NCI-H82 (cell line): ENCODE measurements at places on chromosomes 16 and 17.

DNA sequence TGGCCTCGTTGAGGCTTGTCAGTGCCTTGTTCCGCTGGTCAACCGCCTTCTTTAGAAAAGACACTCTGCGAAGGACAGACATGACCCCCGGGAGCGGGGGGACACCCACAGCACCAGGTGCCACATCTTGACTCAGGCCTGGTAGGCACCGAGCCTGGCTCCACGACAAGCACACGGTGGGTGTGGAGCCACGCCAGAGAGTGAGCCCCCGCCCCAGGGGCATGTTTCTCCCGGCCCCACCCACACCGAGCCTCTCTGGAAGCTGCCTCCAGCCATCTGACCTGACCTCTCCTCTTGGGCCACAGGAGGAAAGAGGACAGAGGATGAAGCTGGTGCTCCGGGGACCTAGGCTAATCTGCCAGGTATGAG lies 4.6 kb downstream of the FAAP100 start:
- no peak for DNase-seq

- no peak for DNase-seq
Observed at GRCh38 chr16:5031601-5032000, 2.1 kb downstream of the NAGPA start.

DNA sequence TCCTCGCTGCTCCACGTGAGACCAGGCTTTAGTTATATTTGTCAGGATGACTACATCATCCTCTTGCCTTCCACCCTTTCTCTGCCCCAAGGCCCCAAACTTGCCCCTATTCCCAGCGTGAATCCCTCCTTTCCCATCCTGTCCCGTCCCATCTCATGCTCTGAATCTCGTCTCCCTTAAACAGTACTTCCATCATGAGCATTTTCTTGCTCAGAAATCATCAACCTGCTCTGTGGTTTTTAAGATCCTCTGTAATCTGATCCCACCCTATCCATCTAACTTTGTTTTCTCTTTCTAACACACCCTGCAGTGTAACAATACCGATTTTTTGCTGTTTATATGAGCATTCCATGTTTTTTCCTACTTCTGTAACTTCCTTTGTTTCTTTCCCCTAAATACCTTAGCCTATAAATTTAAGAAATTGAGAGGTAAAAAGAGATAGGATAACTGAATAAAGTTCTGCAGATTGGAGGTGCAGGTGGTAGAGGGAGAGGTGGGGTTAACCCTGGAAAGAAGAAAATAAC lies 39.7 kb downstream of the MRTFB start:
- DNase-seq: no peak

DNA sequence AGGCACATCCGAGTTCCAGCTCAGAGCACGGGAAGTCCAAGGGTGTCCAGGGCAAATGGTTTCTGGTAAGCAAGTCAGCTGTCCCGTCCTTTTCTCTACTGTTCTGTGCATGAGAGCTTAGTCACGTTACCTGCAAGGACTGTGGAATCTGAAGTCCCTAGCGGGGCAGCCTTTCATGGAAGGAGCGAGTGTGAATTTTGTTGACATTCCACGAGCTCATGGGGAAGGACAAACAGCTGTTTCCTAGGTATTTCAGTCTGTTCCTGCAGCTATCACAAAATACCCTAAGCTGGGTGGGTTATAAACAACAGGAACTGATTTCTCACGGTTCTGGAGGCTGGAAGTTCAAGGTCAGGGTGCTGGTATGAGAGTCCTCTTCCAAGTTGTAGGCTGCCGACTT lies 109.2 kb downstream of the SDR42E1 start:
- DNase-seq: no peak

- DNase-seq: no peak
Observed at GRCh38 chr17:19363460-19364035, 1.0 kb upstream of the B9D1 start.

DNA sequence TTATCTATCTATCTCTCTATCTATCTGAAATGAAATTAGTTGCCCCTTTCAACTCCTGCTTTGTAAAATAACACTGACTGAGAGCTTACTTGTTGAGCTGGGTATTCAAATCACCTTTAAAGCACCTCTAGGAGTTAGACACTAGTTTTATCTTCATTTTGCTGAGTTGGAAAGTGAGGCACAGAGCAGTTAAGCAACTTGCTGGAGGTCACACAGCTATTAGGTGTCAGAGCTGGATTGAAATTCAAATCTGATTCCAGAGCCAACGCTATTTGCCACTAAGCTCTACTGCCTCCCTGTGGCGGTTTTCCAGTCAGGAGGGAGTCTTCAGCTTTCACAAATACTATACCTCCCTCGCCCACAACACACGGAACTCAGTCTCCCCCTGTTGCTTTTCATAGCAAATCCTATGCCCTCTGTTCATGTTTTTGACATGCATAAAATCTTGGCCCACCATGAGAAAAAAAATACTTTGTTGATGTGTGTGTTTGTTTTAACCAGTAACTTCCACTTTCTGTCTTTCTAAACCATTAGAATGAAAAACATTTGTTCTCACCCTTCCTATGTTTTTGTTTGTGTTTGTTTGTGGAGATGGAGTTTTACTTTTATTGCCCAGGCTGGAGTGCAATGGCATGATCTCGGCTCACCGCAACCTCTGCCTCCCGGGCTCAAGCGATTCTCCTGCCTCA lies 74.8 kb upstream of the SMURF2 start:
- peak; percentile 73 for DNase-seq

DNA sequence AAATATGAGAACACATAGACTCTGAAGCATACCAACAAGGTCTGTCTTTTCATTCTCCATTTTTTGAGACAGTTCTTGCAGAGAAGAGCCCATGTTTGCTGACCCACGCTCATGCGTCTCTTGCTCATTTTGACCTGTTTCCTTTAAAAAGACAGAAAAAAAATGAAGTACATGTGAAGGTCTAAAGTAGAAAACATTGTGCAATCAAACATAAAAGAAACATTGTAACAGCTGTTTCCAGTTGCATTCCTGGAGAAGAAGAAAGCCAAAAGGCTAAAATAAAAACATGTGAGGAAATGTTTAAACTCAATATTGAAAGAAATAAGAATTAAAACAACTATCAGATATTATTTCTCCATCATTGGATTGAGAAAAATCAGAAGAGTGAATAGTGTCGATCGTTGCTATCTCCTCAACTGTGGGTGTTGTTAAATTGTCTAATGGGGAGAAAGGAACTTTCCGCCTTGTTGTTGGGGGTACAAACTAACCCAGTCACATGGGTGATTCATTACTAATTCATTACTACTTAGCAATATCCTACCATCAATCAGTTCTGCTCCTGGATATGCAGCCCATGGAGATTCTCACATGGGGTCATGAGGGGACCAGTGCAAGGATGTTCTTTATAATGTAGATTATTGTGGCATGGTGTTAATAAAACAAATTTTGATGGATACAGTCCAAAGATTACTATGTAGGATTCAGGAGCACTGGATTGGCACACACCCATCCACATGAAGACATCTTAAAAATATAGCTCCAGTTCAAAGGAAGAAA lies 9.5 kb downstream of the ABCA9 start:
- no peak for DNase-seq

- no peak for DNase-seq
Observed at GRCh38 chr17:42233156-42233555, 38.9 kb upstream of the GHDC start.

GRCh38 chr17:67359960-67360791 lies 6.2 kb downstream of the PSMD12 start:
- DNase-seq: peak; percentile 65

DNA sequence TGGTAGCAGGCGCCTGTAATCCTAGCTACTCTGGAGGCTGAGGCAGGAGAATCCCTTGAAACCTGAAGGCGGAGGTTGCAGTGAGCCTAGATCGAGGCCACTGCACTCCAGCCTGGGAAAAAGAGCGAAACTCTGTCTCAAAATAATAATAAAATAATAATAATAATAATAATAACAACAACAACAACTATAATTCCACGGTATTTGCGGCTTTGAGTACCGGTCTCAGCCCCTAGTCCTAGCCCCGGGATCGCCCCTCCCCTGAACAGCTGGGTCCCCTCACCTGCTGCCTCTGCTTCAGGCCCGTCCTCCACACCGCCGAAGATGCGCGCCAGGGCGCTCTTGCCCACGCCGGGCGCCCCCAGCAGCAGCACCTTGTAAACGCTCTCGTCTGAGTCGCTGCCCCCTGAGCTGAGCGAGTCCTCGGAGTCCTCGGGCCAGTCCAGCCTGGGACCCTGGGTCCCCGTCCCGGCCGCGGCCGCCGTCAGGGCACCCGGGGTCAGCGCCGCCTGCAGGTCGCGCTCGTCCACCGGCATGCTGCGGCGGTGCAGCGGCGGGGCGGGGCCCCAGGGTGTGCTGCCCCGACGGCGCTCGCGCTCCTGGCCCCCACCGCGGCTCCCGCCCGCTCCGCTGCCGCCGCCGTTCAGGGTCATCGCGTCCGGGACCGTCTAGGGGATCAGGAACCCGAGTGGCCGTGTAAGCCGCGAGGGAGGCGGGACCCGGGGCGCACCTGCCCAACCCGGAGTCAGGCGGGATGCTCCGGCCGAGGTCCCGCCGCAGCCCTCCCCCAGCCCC lies 611 bp downstream of the RRAD start:
- DNase-seq: peak; percentile 63

GRCh38 chr16:78177987-78178386 lies 78.5 kb downstream of the WWOX start:
- DNase-seq: no peak

GRCh38 chr17:31534223-31534888 lies 142.9 kb downstream of the RAB11FIP4 start:
- peak; percentile 37 for DNase-seq

- no peak for DNase-seq
Observed at GRCh38 chr16:79628988-79629387, 28.5 kb upstream of the MAF start.

DNA sequence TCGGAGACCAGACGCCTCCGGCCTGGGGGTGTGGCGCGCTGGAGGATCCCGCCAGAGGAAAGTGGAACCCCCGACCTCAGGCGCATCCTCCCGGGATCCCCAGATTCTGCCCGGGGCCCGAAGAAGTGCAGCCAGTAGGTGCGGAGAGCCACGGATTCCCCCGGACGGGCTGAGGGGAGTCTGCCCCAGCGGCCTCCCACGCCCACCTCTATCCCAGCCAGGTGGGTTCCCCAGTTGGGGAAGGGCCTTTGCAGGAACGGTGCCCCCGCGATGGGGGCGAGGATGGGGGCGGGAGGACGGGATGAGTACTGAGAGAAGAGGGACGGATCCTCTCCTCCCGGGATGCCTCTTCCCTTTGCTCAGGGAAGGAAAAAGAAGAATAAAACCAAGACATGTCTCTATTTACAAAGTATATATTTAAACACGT lies 5.1 kb downstream of the CBX8 start:
- no peak for DNase-seq

GRCh38 chr17:80995131-80995530 lies 3.5 kb downstream of the CHMP6 start:
- no peak for DNase-seq

DNA sequence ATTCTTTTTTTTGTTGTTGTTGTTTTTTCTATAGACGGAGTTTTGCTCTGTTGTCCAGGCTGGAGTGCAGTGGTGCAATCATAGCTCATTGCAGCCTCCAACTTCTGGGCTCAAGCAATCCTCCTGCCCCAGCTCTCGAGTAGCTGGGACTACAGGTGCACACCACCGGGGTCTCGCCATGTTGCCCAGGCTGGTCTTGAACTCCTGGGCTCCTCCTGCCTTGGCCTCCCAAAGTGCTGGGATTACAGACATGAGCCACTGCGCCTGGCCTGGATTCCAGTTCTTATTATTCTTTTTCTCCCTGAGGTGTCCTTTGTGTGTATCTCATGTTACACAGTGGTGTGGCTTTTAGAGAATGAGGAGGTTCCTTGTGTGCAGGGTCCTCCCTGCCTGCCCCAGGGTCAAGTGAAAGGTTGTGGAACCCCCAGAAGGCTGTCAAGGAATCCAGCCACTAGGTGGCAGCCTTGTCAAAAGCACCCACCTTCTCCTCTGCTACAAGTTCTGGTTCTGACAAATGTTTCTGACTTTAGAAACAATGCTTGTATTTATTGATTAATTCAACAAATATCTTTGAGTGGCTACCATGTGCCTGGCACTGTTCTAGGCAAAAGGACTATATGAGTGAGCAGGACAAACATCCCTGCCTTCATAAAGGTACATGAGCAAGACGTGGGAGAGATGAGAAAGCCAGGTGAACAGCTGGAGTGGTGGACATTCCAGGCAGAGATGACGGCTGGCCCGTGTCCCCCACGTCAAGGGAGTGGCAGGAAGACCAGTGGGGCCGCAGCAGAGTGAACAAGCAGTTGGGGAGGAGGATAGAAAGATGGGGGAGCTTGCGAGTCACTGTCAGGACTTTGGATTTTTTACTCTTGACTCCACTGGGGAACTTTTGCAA lies 112.4 kb downstream of the SPECC1 start:
- peak; percentile 88 for DNase-seq

GRCh38 chr16:56362706-56363105 lies 62.6 kb downstream of the AMFR start:
- DNase-seq: no peak

GRCh38 chr17:48295362-48296288 lies 134.4 kb downstream of the SKAP1 start:
- no peak for DNase-seq

GRCh38 chr16:77336637-77337036 lies 98.2 kb downstream of the ADAMTS18 start:
- no peak for DNase-seq
